ENCODE measurements at places on chromosomes 12 and 14.

- no peak for DNase-seq
These were observed 45.2 kb downstream of the MAP1LC3B2 start for GRCh38 chr12:116604178-116604895.

DNA sequence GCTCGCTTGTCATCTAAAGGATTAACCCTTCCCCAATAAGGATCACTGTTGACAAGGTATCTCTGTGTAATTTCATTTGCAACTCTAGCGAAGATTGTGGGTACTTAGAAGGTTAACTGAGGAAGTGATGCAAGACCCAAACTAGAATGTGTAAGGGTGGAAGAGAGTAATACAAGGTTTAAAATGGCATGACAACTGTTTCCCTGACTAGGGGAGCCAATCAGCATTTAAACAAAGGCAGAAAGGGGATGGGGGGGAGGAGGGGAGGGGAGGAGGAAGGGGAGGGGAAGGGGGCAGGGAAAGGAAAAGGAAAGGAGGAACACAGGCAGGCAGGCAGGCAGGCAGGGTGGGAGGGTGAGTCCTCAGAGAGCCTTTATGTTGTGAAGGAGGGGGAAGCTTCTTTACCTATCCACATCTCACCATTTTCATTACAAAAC lies 31.1 kb downstream of the NRDE2 start:
- no peak for DNase-seq

GRCh38 chr14:65228436-65228835 lies 126.1 kb upstream of the MAX start:
- peak; percentile 56 for DNase-seq

GRCh38 chr12:19624491-19624890 lies 185.2 kb downstream of the AEBP2 start:
- no peak for DNase-seq

GRCh38 chr12:104686196-104686595 lies 229.4 kb downstream of the CHST11 start:
- peak; percentile 31 for DNase-seq

DNA sequence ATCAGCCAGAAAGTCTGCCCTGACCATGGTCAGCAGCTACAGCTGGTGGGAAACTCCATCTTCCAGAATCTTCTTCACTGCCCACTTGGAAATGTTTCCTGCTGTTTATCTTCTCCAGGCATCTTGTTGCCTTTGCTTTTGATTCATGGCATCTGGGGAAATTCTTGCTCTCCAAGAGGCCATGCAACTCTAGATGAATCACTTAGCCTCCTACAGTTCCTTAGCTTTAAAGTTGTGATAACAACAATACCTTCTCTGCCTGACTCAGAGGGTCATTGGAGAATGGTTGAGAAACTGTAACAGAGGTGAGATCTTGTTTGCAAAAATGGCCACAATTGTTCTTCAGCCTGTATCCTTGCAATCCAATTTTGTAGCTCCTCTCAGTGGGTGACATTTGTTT lies 121.0 kb upstream of the VRK1 start:
- DNase-seq: no peak

GRCh38 chr12:3810540-3810939 lies 57.6 kb upstream of the CRACR2A start:
- DNase-seq: no peak

GRCh38 chr14:94494085-94494484 lies 15.2 kb downstream of the SERPINA12 start:
- no peak for DNase-seq

- DNase-seq: peak; percentile 54
These were observed 835 bp downstream of the MYL6 start for GRCh38 chr12:56158926-56159461.
